ENCODE measurements at places on chromosomes 11 and 22.

GRCh38 chr22:36736701-36737320 lies 33.3 kb upstream of the CACNG2 start:
- DNase-seq: no peak

DNA sequence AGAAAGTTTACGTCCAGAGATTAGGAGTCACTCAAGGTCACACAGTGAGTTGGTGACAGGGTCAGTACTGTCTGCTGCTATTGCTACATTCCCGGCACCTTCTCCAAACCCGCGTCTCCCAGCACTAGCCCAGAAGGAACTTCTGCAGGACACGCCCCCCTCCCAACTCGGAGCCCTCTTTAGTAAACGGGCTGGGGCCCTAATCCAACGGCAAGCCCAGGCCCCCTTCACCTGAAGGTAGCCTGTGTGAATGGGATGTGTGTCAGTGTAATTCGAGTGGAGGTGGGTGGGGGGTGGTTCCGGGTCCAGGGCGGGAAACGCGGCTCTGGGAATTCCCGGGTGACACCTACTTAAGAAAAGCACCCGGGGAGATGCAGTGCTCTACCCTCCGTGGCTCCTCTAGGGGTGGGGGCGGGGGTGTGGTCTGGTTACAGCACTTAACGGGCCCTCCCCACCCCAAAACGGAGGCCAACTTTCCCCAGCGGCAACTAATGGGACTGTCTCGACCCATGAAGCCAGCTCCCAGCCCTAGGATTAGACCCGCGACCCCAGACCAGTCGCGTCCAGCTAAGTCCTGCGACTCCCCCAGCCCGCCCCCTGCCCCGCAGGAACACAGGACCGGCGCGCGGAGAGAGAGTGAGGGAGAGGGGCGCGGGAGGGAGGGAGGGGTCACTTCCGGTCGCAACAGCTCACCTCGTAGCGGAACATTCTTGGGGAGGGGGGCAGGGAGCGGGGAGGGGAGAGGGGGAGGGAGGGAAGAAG lies 468 bp downstream of the PATL1 start:
- peak; percentile 87 for DNase-seq

- DNase-seq: no peak
Observed at GRCh38 chr11:35318977-35319925, 100.1 kb downstream of the SLC1A2 start.

DNA sequence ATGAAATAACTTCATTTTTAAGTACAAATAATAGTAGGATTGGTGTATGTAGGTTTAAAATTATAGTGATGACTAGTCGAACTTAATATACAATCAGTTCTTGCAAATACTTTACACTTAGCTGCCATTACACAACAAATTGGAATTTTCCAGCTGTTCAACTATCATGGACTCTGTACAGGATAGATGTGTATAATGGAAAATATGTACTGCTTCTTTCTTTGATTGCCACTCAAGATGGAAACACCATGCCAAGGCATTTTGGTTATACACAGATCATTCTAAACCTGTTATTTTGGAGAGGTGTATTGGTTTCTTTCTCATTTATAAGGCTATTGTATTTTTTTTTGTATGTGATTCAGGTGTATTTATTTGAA lies 24.4 kb upstream of the CRTAM start:
- DNase-seq: no peak

DNA sequence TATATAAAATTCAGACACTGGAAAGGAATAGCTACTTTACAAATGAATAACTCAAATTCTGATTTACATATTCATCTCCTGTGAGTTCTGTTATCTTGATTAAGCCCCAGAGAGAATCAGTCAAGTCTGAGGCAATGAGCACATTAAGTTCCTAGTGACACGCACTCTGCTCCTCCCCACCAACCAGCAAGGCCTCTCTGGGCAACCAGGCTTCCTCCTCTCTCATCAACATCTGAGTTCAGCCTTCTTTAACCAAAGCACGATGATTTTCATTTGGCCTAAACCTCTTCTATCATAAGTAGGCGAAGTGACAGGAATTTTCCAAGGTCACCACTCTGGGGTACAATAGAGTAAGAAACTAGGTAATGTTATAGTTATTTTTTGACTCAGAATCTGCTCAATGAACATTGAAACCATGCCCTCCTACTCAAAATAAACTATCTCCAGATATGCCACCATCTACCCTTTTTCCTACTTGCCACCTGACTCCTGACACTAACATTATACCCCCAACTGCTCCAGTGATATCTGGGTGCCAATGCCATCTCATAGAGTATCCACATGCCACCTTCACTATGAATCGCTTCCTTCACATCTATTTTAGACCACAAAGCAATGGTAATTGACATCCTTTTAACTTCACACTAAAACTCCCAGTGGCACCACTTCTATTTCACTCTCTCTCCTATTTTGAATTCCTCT lies 114.8 kb downstream of the FAM76B start:
- DNase-seq: no peak

DNA sequence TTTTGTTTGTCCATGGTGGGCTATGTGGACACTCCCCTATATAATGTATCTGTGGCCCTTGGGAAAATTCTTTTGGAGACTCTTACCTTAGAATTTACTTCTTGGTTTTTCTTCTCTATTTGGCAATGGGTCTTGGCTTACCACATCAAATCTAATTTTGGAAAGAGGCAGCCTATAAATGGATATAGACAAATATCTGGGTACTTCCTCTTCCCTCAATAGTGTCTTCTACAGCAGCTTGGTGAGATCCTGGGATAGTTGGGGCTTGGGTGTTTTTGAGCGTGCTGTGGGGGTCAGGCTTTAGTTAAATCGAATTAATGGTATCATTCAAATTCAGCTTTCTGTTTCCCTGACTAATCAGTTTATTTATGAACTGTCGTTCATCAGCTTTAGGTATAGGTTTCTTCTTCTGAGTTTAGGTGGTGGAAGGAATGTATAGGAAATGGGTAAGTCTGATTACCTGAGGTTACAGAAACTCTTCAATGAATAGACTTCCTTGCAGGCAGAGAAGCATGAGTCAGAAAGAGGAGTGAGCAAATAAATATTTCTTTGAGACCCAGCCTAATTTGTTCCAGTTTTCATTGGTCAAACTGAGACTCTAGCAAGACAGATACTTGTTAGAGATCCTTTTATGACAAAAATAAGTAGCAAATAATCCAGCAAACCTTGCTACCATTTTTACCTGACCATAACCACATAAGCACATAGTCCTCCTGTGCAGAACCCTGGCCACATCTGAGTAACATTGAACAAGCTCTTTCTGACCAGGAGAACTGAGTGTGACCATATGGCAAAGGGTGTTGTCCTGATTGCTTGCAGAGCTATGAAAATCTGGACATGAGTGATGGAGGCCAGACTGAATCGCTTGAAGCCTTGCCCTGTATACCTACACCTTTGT lies 68.6 kb upstream of the SORL1-AS1 start:
- DNase-seq: no peak

DNA sequence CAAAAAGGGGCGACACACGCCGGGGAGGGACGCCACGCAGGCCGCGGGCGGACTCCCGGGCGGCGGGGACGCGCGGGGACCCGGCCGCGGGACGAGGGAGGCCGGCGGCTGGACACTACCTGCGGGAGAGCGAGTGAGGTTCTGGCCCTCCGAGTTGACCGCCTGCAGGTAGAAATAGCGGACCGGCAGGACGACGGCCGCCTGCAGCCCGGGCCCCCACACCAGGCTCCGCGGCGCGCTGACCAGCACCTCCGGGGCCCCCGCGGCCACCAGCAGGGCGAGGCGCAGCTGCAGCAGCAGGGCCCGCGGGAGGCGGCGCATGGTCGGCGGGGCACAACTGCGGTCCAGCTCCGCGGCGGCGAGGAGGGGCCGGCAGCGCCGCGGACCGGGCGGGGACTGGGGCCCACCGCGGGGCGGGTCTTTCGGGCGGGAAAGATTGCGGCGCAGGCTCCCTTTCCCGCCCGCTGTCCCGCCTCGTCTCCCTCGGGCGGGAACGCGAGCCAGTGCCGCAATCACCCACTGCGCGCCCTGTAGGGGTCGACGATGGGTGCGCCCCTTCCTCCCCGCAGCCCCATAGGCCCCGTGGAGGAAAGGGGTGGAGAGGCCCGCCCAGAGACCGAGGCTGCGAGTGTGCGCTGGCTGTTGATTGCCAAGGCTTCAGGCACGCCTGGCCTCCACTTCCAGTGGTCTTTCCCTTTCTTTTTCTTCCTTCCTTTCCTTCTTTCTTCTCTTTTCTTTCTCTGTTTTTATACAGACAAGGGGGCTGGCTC lies at the start of gene POGLUT3:
Gene POGLUT3, minus strand, starts transcription at position 339 of the 770 bp plus-strand sequence. Its CDS starts 18 bp downstream, at position 321.
- peak; percentile 84 for DNase-seq

DNA sequence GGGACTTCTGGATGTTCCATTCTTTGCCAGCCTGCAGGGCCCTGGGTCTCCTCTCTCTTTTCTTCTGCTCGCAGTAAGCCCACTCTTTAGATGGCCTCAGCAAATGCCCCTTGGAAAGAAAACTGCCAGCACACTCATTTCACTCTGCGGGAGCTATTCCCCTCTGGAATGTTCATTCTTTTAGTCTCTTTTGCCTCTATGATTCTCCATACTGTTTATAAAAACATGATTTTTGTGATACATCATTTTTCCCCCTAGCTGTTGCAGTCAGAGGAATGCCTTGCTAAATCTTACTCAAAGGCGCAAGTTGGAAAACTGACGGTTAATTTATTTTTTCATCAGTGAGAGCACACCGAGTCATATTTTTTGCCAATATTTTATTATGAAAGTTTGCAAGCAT lies 184.9 kb downstream of the SNX19 start:
- DNase-seq: no peak

- no peak for DNase-seq
Observed at GRCh38 chr11:126654886-126655806, 299.7 kb downstream of the ST3GAL4 start.

GRCh38 chr11:62256281-62256680 lies 13.7 kb upstream of the SCGB2A2 start:
- no peak for DNase-seq

DNA sequence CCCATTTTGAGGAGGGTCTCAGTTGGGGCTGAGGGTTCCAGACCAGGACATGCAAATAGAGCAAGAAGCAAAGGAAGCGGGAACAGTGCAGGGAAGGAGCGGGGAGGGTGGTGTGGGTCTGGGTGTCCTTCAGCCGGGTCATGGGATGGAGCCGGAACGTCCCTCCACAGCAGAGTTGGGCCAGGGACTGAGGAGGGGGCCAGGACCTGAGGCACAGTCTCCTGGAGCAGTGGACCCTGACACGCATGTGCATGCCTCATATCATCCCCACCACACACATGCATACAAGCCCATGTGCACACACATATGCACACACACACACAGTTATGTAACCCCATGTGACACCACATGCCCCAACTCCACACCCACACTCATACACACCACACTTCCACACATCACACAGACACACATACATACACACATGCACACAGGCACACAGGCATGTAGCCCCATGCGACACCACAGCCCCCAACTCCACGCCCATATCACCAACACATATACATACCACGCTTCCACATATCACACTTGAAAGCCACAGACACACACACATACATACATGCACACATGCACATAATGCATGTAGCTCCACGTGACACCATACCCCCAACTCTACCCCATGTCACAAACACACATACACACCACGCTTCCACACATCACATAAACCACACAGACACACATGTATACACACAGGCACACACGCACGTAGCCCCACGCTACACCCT lies 1026.6 kb downstream of the BRD1 start:
- no peak for DNase-seq

DNA sequence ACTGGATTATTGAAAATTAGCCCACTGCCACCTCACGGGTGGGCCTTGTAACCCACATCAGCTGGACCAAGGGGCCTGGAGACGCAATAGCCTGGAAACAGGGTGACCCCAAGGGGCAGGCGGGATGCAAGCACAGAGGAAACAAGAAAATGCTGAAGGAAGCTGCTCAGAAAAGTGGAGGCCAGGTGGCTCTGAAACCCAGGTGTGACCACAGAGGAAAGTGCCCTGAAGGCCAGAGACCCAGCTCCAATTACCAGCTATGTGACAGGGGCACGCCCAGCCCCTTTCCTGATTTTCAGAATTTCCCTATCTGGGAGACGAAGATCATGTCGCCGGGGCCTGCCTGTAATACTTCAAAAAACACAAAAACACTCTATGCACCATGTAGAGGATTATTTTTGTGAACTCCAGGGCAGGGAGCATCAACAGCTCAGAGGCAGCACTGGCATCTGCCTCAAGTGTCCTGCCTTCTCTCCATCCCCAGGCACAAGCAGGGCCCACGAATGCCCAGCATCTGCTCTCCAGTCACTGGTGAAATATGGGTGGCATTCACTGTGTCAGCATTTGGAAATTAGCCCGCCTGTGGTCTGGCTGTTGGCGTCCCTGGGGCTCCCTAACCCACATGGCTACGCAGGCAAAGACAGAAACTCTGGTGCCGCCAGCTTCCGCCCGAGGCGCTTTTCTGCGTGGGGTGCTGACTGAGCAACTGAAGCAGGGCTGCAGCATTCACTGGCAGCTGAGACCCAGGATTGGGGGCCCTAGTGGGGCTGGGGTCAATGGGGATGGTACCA lies 6.3 kb downstream of the KCNJ1 start:
- DNase-seq: no peak

GRCh38 chr11:32171445-32171844 lies 80.6 kb downstream of the RCN1 start:
- no peak for DNase-seq

- no peak for DNase-seq
Observed at GRCh38 chr22:22248878-22249277, 4.3 kb downstream of the VPREB1 start.

- DNase-seq: no peak
Observed at GRCh38 chr11:59542142-59542810, 30.9 kb downstream of the OR4D9 start.

DNA sequence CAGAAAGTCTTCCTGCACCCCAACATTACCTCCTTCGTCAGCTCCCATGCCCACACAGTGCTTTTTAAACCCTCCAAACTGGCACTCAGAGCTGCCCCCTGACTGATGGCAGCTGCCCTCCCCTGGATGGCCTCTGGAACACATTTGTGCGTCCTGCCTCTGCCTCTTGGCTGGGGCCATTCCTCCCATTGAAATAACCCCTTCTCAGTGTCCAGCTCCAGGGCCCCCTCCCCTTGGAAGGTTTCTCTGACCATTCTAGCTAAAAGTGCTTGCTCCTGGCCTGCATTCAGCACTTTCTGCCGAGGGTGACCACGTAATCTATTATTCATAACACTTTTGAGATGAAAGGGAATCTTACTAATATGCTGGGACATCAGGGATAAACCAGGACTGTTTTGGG lies 130.0 kb downstream of the PARVA start:
- no peak for DNase-seq

GRCh38 chr11:35324183-35324886 lies 95.0 kb downstream of the SLC1A2 start:
- DNase-seq: no peak

DNA sequence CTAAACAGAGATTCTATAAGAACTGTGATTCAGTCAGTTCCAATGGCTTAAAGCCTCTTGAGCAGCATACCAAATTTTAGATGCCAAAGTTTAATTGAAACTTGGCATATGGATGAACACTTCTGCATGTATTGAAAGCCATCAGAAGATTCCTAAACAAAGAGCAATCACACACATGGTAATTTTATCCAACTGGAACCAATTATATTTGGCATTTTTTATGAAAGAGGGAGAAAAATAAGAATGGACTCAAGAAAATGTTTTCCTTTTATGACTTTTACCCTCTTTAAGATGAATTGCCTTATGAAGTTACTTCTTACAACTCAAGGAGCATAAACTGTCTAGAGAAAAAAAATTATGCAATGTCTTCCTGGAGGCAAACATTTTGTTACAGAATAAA lies 7.4 kb downstream of the TRPC6 start:
- no peak for DNase-seq

- DNase-seq: peak; percentile 64
Observed at GRCh38 chr22:39991159-39991860, 3.4 kb upstream of the FAM83F start.

GRCh38 chr11:60844870-60845221 lies 2.9 kb downstream of the CCDC86 start:
- DNase-seq: no peak

GRCh38 chr11:79525257-79525656 lies 84.4 kb upstream of the TENM4 start:
- DNase-seq: no peak
